Activated CD4-positive, CD25-positive, alpha-beta regulatory T cell treated with anti-CD3 and anti-CD28 coated beads, Interleukin-2, amount 50 U/mL, for 16 hours (primary cell): ENCODE measurements at places on chromosomes 1 and 21.

GRCh38 chr1:229229137-229229720 lies 41.7 kb upstream of the RAB4A start:
- no peak for DNase-seq

DNA sequence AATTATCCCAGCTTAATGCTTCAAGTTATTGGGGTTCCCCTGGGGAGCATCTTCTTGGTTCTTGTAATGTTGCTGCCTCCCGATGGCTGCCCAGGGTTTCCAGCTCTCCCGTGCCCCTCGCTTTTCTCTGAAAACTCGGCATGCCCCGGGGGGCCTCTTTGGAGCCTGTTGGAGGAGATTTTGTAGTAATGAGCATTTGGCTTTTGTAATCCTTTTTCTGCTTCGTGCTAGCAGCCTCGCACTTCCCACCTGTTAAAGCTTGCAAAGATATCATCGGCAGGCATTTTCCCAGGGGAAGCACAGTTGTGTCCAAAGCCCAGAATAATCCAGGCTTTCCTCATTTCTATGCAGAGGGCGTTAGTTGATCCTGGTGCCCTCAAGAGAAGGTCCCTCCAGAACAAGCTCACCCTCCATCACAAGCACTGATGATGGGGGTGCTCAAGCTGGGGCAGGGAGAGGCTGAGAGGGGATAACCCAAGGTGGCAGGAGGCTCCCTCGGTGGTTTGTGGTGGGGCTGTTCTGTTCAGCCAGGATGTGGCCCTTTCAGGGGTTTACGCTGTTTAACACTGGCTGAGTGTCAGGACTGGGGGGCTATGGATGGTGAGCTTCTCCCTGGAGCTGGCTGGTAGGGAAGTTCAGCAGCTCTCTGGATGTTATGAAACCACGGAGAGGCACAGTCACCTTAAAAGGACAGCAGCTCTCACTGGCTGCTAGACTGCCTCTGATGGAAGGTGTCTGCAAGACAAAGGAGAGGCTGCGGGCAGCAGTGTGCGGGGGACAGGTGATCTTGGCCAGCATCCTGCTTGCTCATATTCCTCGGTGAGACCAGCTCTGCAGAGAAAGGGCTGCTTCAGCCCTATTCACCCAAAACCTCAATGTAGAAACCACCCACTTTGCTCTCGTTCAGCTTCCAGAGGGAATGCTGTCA lies 477.1 kb upstream of the VAMP3 start:
- DNase-seq = no peak

DNA sequence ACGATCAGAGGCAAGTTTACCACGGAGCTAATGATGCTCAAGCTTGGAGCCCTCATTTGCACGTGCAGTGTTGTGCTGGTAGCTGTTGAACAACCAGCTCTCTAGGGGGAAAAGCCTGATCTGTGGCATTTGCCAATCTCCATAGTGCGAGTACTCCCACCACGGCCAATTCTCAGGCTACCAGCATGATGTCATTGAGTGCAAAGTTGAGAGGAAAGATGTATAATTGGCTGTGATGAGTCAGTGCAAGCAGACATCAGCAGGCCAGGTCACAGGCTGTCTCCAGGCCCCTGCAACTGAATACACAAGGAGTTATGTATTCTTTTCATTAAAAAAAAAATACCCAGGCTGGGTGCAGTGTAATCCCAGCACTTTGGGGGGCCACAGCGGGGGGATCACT lies 233.1 kb upstream of the VAMP3 start:
- no peak for DNase-seq

DNA sequence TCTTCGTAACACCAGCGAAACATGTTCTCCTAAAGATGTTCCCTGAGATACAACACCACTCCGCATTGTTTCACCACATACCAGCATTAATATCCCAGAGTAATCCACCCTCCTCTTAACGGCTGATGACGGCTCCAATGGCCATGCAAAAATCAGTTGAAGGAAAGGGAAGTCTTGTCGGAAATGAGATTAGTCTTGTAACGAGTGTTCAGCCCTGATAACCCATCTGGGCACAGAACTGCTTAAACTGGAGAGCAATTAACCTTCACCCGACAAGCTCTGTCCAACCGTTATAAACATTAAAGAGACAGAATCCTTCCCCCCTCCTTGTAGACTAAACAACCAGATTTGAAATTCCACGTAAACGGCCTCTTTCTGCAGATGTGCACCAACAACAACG lies 21.9 kb downstream of the ERG start:
- no peak for DNase-seq

GRCh38 chr1:181324797-181325616 lies 158.3 kb upstream of the CACNA1E start:
- no peak for DNase-seq

DNA sequence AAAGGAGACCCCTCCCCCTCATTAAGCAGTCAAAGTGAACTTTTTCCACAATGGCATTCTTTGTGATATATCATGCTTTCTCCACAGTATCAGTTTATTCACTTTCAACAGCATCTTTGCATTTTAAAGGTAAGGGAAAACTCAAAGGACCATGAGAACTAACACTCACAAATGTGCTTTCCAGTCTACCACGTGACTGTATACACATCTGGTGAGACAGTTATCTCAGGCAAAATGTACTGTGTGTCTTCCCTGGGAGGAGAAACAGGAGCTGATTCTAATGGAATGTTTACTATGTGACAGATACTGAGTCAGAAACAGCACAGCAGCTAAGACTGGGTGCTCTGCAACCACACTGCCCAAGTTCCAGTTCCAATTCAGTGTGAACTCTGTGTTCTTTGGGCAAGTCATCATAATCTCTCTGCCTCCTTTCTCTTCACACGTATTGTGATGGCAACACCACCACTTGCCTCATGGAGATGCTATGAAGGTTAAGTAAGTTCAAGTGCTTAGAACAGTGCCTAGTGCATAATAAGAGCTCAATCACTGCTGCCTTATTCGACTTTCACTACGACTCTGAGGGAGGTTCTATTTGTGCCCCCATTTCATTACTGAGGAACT lies 79.0 kb downstream of the SLC45A1 start:
- DNase-seq = no peak

DNA sequence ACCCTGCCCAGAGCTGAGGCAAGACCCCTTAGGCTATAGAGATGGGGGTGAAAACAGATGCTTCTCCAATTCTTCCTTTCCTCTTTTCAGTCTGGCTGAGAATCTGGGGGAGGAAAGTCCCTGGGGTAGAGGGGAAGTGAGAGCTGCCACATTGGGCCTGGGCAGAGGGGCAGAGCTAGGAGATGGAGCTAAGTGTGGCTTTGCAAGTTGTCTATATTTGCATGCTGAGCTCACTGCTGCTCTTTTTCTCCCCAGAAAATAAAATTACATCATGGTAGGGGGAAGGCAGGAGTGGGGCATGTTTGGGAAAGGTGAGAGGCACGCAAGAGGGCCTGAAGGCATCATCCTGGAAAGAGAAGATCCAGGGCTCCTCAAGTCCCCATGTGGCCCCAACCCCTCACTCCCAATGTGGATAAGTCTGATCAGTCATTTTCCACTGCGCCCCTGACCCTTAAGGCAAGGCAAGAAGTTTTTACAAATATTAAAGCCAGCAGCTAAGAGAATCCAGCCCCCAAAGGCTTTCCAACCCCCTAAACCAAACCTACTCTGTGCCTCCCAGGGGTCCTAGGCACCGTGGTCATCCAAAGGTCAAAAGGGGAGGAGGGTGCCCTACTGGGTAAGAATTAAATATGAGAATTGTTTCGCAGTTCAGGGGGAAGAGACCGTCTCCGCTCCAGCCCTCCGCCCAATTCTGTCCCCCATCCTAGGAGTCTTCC lies 500 bp upstream of the PEA15 start:
- DNase-seq = no peak
